ENCODE measurements at places on chromosomes 11 and 22. TPM values are rescaled to one million over a fixed set of nuclear protein-coding genes. Genes with fewer than 3 reads are reported as not detected.

Gene APOA5
- total RNA-seq: not detected

DNA sequence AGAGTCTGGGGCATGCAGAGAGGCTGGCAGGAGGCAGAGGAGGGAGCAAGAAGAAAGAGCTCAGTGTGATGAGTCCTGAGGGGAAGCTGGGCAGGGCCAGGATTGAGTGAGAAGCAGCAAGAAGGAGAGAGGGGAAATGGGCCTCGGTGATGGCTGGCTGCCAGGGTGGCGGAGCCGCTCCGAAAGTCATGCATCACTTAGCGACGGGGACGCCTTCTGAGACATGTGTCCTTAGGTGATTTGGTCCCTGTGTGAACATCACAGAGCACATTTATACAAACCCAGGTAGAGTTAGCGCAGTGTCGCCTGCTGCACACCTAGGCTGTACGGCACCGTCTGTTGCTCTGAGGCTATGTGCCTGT lies 15.1 kb downstream of the TBC1D22A start:
- peak; percentile 38 for DNase-seq

GRCh38 chr11:111021131-111021530 lies 224.4 kb upstream of the POU2AF2 start:
- no peak for DNase-seq

DNA sequence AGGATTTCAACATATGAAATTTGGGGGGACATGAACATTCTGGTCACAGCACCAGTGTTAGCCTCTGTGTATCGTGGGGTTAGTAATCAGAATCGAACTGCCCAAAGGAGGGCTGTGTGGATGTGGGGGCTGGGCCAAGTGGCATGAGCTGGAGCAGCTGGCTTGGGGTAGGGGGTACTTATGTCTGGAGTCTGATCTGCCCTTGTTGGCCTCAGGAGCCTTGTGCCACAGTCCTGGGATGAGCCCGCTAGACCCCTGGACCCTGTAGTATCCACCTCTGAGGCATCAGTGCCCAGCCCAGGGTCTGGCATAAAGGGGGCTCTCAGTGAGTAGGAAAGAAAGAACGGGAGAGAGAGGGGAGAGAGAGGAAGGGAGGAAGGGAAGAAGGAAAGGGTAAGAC lies 67.3 kb downstream of the LRRC32 start:
- no peak for DNase-seq

DNA sequence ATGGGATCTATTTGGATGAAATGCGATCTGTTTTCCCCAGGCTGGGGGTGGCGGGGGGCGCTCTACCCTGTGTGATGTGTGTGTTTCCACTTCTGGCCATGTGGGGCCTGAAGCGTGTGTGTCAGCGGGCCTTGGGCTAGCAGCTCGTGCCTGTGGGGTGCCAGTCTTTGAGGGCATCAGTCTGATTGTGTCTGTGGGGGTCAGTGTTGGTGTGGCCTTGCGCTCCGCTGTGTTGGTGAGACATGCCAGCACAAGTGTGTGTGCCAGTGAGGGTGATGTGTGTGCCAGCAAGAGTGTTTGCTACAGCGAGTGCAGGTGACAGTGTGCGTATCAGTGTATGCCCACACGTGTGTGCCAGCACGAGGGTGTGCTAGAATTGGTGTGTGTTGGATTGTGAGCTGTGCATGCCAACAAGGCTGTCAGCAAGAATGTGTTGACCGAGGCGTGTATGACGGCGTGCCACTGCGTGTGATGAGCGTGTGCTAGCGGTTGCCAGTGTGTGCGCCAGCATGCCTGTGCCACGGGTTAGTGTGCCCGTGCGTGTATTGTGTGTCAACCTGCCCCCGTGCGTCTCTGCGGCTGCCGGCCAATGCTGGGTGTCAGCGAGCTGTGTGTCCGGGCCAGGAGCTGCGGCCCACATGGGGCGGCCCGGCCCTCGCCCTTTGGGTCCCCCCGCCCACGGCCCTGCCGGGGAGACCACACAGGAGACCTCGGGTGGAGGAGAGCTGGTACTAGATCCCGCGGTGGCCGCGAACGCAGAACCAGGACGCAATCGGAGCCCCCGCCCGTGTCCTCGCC lies 519 bp downstream of the ARRB1 start:
- DNase-seq: no peak
